ENCODE measurements at places on chromosomes 6 and 20. TPM values are rescaled to one million over a fixed set of nuclear protein-coding genes. Genes with fewer than 3 reads are reported as not detected.

Gene HLA-DRA
- total RNA-seq, result 585 TPM

Gene AKAP7
- total RNA-seq, result 6.9 TPM

Gene EBF4
- total RNA-seq, result 2.6 TPM

Gene EYA2
- not detected for total RNA-seq

Gene GNRH2
- 1.1 TPM for total RNA-seq

Gene SLC22A16
- not detected for total RNA-seq

Gene TRIM40
- not detected for total RNA-seq

Gene THBS2
- not detected for total RNA-seq

Gene RAMACL
- total RNA-seq, result 0.33 TPM

Gene RAB44
- total RNA-seq, result not detected

Gene TAAR2
- not detected for total RNA-seq

Gene GTSF1L
- 4.0 TPM for total RNA-seq

Gene BEND6
- 1.5 TPM for total RNA-seq

Gene ZNF451
- total RNA-seq, result 66.7 TPM

Gene XKR7
- total RNA-seq, result 0.06 TPM

Gene ZNF165
- 3.2 TPM for total RNA-seq

Gene CASS4
- 0.18 TPM for total RNA-seq

Gene TRIM10
- total RNA-seq, result not detected

Gene NKAPL
- total RNA-seq, result not detected

Gene PLEKHG1
- 26.3 TPM for total RNA-seq

Gene SLC35D3
- total RNA-seq, result not detected

Gene PKIB
- 0.46 TPM for total RNA-seq

Gene PDYN
- not detected for total RNA-seq

Gene RPS18
- 4,034 TPM for total RNA-seq

Gene PRSS16
- total RNA-seq, result 13.3 TPM

Gene OR2J3
- total RNA-seq, result not detected

Gene BNIP5
- not detected for total RNA-seq

Gene NEDD9
- total RNA-seq, result 37.4 TPM

Gene PNLDC1
- total RNA-seq, result not detected

Gene MMS22L
- total RNA-seq, result 62.3 TPM

Gene ASIP
- total RNA-seq, result 0.82 TPM

Gene PTK7
- 13.0 TPM for total RNA-seq

Gene TPBG
- not detected for total RNA-seq

Gene VWA7
- 3.7 TPM for total RNA-seq

Gene DEFB124
- not detected for total RNA-seq

Gene CLIC5
- 0.08 TPM for total RNA-seq

Gene ACSS1
- total RNA-seq, result 0.40 TPM

Gene DDO
- total RNA-seq, result not detected

Gene GSTA3
- total RNA-seq, result not detected

Gene MUCL3
- total RNA-seq, result not detected

Gene FYN
- 92.9 TPM for total RNA-seq

Gene SEC23B
- 52.6 TPM for total RNA-seq

Gene KCNG1
- total RNA-seq, result not detected

Gene DDAH2
- total RNA-seq, result 26.4 TPM

Gene PRR18
- 0.13 TPM for total RNA-seq

Gene TSPO2
- not detected for total RNA-seq

Gene PSORS1C1
- total RNA-seq, result not detected

Gene WFDC2
- 0.46 TPM for total RNA-seq

Gene CCDC170
- total RNA-seq, result not detected

Gene DEFB118
- not detected for total RNA-seq

Gene BANF2
- not detected for total RNA-seq

Gene NKX2-4
- not detected for total RNA-seq
